Activated T-cell treated with anti-CD3 and anti-CD28 coated beads for 1 hour (primary cell): ENCODE measurements at places on chromosomes 3 and 15.

DNA sequence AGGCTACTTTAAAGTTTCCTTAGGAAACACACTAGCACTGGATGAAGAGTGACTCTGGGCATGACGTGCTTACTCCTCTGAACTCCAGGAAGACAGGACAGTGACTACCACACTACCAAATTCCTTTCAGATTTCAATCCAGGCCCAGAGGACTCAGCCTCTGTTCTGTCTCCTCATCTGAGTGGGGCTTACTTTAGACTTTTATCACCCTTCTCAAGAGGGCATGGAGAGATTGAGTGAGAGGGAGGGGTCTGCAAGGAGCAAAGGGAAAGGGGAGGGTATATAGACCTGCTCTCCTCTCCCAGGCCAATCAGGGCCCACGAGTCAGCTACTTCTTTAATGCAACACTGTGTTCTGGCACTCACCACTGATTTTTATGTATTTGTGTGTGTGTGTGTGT lies 29.4 kb upstream of the RSL24D1 start:
- no peak for DNase-seq

DNA sequence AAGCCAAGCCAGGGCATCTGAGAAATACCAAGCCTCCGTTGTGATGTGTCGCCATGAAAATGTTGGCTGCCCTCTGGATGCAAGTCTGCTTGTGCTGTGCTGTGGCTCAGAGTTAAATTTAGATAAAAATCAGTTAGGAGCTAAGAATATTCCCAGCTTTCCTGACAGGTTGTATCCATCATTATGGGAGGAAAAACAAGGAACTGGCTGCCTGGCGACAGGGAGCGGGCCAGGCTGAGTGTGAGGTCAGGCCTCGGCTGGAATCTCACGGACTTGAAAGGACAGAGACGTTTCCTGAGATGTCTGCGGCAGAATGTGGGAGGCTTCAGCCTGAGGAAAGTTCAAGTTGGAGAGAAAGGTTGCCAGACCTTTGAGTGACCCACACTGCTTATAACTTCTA lies 213.8 kb downstream of the THSD4 start:
- no peak for DNase-seq

GRCh38 chr3:35678643-35679161 lies 39.4 kb downstream of the ARPP21 start:
- DNase-seq = no peak

GRCh38 chr15:69914960-69915359 lies 182.8 kb downstream of the TLE3 start:
- no peak for DNase-seq

DNA sequence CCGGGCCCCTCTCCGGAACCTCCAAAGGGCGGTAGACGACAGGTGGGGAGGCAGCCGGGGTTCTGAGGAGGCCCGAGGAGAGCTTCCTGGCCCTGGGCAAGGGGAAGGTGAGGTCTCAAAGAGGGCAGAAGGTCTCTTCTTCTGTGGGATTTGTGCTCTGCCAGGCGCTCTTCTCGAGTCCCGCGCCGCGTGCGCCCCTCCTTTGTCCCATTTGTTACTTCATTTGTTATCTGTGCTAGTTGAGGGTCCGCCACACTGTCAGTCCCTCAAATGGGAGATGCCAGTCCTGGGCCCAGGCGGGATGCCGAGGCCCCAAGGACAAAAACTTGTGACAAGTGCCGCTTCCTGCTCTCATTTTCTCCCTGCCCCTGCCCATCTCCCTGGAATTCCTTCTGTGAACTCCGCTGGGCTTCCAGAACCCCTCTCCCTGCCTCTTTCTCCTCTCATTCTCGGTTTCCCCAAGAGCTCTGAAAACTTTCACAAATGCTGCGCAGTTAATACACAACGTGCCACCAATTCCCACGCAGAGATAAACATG lies 1.5 kb downstream of the ST8SIA2 start:
- DNase-seq = no peak

GRCh38 chr15:57354436-57355123 lies 21.7 kb upstream of the CGNL1 start:
- no peak for DNase-seq

GRCh38 chr3:48208076-48208475 lies 15.2 kb upstream of the CAMP start:
- no peak for DNase-seq

GRCh38 chr3:11928381-11928780 lies 75.8 kb upstream of the SYN2 start:
- DNase-seq = no peak

DNA sequence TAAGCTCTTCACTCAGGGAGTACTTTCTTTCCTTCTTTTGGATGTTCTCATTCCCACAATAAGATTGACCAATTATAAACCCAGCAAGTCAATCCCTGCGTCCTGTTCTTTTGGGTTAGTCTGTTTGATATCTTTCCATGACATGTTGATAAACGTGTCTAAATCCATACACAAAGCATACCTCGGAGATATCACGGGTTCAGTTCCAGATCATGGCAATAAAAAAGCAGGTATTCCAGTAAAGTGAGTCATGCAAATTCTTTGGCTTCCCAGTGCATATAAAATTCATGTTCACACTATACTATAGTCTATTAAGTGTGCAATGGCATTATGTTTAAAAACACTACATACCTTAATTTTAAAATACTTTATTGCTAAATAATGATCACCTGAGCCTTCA lies 667.7 kb downstream of the MAGI1 start:
- DNase-seq = no peak

DNA sequence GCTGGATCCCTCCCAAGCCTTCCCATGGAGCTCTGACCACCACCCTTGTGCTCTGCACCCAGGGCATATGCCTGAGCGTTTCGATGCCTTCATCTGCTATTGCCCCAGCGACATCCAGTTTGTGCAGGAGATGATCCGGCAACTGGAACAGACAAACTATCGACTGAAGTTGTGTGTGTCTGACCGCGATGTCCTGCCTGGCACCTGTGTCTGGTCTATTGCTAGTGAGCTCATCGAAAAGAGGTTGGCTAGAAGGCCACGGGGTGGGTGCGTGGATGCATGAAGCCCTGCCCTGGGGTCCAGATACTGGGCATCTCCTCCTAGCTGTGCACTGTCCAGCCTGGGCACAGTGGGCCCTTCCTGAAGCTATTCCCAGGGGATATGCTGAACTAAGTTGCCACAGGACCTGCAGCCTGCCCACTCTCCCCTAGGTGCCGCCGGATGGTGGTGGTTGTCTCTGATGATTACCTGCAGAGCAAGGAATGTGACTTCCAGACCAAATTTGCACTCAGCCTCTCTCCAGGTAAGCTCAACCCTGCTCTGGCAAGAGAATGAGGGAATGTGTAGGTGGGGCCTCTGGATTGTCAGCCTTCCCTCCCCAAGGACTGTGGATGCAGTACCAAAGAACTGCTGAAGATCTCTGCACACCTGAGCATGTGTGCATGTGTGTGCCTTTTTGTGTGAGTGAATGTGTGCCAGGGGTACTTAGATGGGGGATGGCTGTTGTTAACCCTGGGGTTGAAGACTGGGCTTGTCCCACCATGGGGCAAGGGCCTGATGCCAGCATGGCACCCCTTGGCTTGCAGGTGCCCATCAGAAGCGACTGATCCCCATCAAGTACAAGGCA lies 2.1 kb downstream of the MYD88 start:
- no peak for DNase-seq

GRCh38 chr3:77041811-77042210 lies 1.9 kb downstream of the ROBO2 start:
- DNase-seq = no peak

- DNase-seq = no peak
Observed at GRCh38 chr3:64594134-64594533, 93.7 kb downstream of the ADAMTS9 start.

DNA sequence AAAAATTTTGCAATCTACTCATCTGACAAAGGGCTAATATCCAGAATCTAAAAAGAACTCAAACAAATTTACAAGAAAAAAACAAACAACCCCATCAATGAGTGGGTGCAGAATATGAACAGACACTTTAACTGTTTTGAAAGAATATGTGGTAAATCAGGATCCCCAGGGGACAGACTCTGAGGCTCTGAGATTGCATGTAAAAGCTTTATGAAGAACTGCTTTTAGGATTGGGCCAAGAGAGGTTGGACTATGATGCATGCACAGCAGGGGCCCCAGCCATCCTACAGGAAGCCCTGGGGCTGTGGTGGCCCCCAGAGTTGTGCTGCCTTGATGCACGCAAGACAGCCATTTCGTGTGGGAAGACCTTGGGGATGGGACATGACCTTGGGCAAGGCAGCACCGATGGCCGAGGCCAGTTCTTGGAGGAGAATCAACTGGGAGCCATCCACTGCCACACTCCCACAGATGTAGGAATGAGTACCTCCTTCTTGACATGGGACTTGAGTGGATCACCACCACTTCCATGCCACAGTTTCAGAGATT lies 298.1 kb upstream of the THBS1 start:
- no peak for DNase-seq

DNA sequence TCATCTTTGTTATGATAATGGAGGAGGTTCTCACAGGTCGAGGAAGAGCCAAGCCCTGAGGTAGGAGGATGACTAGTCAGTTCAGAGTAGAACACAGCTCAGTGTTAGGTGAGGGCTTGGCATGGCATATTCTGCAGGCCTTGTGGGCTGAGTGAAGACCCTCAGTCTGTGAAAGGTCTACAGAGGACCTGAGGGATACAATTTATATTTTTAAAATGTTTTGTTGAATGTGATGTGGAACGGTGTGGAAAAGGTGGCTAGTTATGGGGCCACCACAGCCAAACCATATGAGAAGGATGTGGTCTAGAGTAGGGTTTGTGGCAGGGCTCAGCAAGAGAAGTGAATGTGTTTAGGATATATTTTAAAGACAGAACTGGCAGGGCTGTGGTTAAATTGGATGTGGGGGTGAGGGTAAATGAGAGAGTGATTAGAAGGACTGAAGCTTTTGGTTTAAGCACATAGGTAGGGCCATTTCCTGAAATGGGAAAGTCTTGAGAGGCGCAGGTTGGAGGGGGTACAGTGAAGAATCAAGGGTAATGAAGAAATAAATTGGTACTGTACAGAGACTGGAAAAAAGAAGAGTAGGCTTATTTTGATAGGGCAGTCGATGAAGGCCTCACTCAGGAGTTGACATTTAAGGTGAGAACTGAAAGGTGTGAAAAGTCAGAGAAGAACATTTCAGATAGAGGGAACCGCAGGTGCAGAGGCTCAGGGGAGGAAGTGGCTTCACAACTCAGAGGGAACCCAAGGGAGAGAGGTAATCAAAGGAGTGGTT lies 60.5 kb downstream of the SPTSSB start:
- no peak for DNase-seq

DNA sequence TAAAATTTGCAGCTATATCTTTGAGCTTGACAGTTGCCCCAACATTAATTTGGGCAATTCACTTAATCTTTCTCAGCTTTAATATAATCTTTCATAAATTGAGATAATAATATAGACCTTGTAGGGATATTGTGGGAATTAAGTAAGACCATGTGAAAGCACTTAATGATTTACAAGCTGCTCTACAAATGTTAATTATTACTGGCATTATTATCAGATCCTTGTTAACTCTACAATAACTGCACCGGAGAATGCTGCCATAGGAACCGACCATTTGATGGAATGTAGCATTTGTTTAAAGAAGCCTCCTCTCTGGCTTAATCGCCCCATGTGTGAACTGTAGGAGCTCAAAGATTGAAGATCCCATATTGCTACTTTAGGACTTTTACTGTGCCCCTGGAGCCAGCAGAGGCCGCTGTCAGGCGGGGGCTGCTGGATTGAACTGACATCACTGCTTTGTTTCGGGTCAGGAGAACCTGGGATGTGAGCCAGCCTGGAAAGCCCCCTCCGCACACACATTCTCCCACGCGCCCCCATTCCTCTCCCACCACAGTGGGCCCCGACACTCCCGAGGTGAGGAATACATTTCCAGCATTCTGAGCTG lies 154.2 kb upstream of the TNIK start:
- no peak for DNase-seq

GRCh38 chr3:33159981-33160380 lies 46.2 kb downstream of the CRTAP start:
- no peak for DNase-seq

- DNase-seq = no peak
Observed at GRCh38 chr3:42815826-42816225, 6.6 kb downstream of the ACKR2 start.

DNA sequence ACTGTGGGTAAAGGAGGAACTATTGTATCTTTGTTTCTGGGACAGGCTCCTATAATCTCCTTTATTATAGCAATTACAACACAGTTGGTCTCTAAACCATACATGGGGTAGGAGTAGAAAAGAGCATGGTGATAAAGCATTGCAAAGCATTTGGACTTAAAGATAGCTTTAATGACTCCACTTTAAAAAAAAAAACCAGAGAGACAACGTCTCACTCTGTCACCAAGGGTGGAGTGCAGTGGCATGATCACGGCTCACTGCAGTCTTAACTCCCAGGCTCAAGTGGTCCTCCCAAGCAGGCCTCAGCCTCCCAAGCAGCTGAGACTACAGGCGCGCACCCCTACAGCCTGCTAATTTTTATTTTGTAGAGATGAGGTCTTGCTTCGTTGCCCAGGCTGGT lies 68.2 kb downstream of the DENND4A start:
- no peak for DNase-seq

DNA sequence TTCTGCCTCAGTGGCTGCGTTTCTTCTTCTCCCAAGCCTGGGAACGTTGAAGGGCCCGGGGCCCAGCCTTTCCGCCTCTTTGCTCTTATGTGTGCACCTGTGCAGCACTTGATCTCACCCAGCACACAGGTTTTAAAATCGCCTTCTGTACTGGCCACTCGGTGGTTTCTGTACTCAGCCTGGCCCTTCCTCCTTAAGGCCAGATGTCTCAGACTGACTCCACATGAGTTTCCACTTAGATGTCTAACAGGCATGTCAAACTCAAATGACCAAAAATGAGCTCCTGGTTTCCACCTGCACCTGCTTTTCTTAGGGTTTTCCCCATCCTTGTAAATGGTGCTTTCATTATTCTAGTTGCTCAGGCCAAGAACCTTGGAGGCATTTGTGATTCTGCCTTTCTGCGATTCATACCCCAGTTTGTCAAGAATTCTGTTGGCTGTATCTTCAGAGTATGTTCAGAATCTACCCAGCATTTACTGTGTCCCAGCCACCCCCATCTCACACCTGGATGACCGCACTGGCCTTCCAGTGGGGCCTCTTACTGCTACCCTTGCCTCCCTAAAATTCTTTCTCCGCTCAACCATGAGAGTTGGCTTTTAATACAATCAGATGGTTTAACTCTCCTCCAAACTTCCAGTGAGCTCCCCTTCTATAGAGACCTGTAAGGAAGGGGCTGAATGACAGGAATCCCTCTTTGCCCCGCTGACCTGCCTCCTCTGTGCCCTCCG lies 2.2 kb upstream of the TRAK1 start:
- no peak for DNase-seq

- DNase-seq = no peak
Observed at GRCh38 chr3:169250000-169250399, 413.5 kb downstream of the MECOM start.
